ENCODE measurements at places on chromosomes 1 and 21.

DNA sequence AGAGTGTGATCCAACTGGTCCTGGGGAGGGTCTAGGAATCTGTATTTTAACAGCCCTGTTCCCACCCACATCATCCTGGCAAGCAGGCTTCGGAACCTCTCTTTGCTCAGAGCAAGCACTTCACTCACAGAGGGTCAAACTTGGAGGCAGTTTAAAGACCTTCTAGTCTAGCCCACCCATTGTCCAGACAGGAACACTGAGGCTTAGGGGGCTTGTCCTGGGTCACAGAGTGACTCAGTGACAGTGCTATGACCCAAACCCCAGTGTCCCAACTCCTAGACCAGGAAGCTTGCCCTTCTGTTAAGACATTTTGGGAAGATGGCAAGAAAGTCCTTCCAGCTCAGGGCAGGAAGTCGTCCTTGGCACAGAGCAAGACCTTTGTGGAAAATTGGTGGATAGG, 36.5 kb downstream of the FBXO2 start:
- DNase-seq = no peak

- DNase-seq = no peak
These were observed 77.9 kb upstream of the NFIA start for GRCh38 chr1:61004262-61005003.

DNA sequence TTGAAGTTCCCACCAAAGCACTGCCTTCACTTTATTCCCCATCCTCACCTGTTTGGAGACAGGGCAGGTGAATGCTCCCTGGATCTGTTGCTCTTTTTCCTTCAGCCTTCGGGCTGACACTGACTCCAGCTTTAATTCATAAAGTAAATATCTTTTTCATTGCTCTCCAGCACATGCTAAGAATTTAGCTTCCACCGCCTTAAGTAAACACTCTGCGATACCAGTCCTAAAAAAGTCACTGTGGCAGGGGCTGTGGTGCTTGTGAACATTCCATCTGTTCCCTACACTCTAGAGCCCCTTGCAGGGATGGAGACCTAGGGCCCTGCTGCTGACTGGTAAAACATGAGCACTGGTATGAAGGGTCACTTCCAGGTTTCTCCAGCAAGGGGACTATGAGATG, 896 bp upstream of the PLA2G2A start:
- DNase-seq = no peak

GRCh38 chr1:36408479-36408878, 10.8 kb upstream of the LSM10 start:
- DNase-seq = no peak

DNA sequence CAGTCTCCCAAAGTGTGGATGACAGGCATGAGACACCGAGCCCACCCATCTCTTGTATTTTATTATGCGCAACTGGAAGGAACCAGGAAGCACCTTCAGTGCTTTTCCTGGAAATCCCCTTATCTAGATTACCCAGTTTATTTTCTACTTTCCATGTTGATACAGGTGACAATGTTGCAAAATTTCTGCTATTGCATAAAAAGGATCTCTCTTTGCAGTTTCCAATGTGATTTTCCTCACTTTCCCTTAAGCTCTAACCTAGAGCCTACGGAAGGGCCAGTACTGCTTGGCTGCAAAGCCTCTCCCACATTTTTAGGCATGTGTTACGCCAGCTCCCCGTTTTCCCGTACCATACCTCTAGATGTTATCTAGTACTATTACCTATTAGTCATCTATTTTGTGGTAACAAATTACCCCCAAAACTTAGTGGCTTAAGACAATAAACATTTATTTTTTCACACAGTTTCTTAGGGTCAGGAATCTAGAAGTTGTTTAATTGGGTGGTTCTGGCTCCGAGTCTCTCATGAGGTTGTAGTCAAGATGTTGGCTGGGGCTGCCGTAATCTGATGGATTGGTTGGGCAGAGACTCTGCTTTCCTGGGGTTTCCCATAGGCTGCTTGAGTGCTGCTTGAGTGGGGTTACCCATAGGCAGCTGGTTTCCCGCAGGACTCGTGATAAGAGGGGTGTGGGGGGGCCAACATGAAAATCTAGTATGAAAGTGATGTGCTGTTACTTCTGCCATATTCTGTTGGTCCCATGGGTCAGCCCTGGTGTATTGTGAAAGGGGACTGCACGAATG, 131.5 kb upstream of the HNRNPU start:
- DNase-seq = no peak
